Endothelial cell (in vitro differentiated cells): ENCODE measurements at places on chromosomes 11 and 22. TPM values are rescaled to one million over a fixed set of nuclear protein-coding genes. Genes with fewer than 3 reads are reported as not detected.

ALDH3B2 gene
- total RNA-seq = 0.72 TPM

DNA sequence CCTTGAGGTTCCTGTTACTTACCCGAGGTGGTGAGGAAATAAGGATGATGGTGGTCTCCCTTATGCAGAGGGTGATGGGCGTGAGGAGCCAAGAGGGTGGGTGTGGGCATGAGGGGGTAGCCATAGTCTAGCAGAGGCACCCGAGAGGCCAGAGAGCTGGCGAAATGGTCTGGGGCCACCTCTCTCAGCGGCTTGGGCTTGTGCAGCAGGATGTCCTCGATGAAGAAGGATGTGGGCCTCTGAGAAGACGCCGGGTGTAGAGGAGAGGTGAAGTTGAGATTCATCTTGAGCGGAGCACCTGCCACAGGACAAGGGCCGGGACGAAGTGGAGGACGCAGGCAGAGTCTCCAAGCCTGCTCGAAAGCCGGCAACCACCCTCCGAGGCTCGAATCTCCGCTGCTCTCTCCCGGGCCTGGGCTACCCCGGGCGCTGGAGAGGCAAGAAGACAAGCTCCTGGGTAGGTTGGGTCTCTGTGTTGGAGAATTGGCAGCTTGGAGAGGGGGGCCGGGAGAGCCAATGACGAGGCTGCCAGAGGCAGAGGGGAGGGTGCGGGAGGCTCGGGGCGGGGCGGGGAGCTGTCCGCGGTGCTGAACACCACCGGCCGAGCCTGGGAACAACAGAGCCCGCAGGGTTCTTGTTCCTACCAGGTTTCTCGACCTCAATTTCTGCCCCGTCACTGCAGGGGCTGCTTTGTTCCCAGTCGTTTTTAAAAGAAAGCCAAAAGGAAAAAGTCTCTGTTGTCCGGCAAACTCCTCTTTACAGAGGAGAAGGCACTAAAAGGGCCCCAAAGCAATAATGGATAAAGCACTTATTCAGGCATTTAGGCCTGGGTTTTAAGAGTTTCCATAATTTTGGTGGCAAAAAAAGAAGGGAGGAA, at the start of gene BSX:
BSX (minus strand) TSS at position 447 of the 877 bp plus-strand sequence; CDS start at position 284, 163 bp downstream.
- H3K4me3 ChIP-seq = no peak within 1 kb of the TSS
- no peak within 1 kb of the TSS for H3K27ac ChIP-seq
- peaks cover 35% of the 10 kb centered on the region for H3K27me3 ChIP-seq
- peak; percentile 81 for DNase-seq
- peaks cover 29% of the 10 kb centered on the region for H3K4me1 ChIP-seq
- H3K36me3 ChIP-seq = no peaks in the 10 kb centered on the region

PIK3IP1 gene
- total RNA-seq = 13.4 TPM

DNA sequence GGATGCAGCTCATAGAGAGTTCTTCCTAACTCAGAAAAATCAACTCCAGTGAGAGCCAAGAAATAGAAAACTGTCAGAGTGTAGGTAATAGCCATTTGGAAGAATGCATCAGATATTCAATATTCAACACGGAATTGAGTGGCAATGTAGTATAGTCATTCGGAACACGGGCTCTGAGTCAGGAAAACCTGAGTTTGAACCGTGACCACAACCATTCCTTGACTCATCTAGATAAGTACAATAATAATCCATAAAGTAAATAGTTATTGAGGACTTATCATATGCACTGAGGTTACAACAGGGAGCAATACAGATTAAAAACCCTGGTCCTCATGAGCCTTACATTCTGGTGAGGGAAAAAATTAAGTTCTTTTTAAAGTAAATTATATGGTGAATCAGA, 62.6 kb upstream of the PHF21A start:
- H3K36me3 ChIP-seq = no peaks in the 10 kb centered on the region
- H3K27me3 ChIP-seq = no peaks in the 10 kb centered on the region
- DNase-seq = no peak
- H3K4me1 ChIP-seq = no peaks in the 10 kb centered on the region
- H3K27ac ChIP-seq = no peak overlapping the region

DNA sequence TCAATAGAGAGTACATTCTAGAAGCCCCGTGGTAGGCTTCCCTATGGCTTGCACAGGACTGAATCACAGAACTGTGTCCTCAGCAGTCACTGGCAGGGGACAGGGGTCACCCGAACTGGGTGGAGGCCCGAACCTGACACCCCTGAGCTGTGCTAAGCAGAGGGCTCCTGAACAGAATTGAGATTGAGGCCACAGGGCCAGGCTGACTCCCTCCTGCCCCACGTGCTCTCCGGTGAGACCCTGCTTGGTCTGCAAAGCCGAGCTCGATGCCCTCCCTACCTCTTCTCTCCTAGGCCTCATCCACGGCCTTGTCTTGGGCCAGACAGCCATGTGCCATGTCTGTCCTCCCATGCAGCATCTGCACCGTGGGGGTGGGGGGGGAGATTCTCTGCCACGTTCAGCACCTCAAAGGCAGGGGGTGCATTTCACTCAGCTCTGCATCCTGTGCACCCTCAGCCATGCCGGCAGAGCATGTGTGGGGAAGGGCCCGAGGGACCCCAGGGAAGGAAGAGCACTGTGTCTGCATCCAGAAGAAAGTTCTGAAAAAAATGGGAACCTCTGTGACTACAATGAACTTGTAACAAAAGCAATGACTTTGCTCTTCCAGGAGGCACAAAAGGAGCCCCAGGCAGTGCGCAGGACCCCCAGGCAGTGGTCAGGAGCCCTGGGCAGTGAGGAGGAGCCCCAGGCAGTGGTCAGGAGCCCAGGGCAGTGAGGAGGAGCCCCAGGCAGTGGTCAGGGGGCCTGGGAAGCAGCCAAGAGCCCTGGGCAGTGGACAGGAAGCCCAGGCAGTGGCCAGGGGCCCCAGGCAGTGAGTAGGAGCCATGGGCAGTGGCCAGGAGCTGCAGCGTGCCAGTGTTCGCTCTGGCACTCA, 76.7 kb upstream of the SEPTIN5 start:
- H3K27me3 ChIP-seq = peaks cover 3% of the 10 kb centered on the region
- no peaks in the 10 kb centered on the region for H3K36me3 ChIP-seq
- no peak for DNase-seq
